A549 treated with ZK216348 at 1 μM for 4 hours (cell line): ENCODE measurements at places on chromosomes 2 and 18. TPM values are rescaled to one million over a fixed set of nuclear protein-coding genes. Genes with fewer than 3 reads are reported as not detected.

The SERPINB11 gene
- total RNA-seq = 0.13 TPM in 1 of 5 replicates, not detected in the others

The CNRIP1 gene
- 1.5 to 2.3 TPM (median 2.0 TPM) in 5 replicates for total RNA-seq

The CXXC1 gene
- 37.4 to 59.7 TPM (median 48.9 TPM) in 5 replicates for total RNA-seq

The GALNT13 gene
- total RNA-seq = 7.2 to 15.2 TPM (median 10.7 TPM) in 5 replicates

The ZNF385B gene
- total RNA-seq = not detected in 5 replicates
